NCI-H2081 treated with DMSO at 0.1 percent for 48 hours (cell line): ENCODE measurements at places on chromosomes 3 and 15.

DNA sequence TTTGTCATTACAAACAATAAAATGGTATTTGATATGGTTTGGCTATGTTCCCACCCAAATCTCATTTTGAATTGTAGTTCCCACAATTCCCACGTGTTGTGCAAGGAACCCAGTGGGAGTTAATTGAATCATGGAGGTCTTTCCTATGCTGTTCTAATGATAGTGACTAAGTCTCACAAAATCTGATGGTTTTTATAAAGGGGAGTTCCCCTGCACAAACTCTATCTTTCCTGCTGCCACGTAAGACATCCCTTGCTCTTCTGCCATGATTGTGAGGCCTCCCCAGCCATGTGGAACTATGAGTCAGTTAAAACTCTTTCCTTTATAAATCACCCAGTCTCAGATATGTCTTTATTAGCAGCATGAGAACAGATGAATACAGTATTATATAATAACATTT lies 15.4 kb upstream of the AADAC start:
- no peak for DNase-seq

GRCh38 chr3:133448478-133449122 lies 48.7 kb downstream of the BFSP2 start:
- DNase-seq: no peak

GRCh38 chr15:90751300-90751825 lies 34.2 kb downstream of the BLM start:
- DNase-seq: no peak

GRCh38 chr3:196388956-196389355 lies 43.3 kb downstream of the UBXN7 start:
- DNase-seq: no peak

GRCh38 chr3:187685948-187686347 lies 15.8 kb upstream of the SST start:
- no peak for DNase-seq

GRCh38 chr15:32222716-32223115 lies 180.4 kb downstream of the GOLGA8K start:
- no peak for DNase-seq

GRCh38 chr3:172320468-172320867 lies 127.8 kb downstream of the GHSR start:
- no peak for DNase-seq

GRCh38 chr3:99012051-99012450 lies 110.6 kb upstream of the DCBLD2 start:
- no peak for DNase-seq

DNA sequence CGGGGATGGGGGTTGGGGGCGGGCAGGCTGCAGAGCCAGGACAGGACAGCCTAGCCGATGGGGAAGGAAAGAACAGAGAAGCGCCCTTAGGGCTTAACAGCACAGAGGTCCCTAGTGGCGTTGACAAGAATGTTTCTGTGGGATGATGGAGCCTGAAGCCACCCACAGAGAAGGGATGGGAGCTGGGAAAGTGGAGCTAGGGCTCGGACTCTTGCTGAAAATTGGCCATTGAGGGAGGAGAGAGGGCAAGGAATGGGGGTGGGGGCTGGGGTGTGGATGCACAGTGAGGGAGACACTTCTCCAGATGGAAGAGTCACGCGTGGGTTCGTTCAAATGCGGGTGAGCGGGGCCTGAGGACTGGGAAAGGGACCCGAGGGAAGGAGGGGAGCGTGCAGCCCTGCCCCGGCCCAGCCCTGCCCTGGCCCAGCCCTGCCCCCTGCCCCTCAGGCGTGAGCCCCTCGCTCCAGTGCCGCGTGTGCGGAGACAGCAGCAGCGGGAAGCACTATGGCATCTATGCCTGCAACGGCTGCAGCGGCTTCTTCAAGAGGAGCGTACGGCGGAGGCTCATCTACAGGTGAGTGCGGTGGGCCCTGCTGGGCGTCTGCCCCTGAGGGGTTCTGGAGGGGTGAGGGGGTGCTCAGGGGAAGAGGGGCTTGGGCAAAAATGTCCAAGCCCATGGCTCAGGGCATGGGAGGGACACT lies 832 bp downstream of the NR2E3 start:
- DNase-seq: no peak

- no peak for DNase-seq
Observed at GRCh38 chr3:94709249-94709902, 646.5 kb downstream of the NSUN3 start.

- DNase-seq: peak; percentile 52
Observed at GRCh38 chr15:76336254-76337058, at the start of gene ISL2. ISL2 (plus strand) TSS chr15:76336773; CDS start chr15:76336884, 111 bp downstream.

DNA sequence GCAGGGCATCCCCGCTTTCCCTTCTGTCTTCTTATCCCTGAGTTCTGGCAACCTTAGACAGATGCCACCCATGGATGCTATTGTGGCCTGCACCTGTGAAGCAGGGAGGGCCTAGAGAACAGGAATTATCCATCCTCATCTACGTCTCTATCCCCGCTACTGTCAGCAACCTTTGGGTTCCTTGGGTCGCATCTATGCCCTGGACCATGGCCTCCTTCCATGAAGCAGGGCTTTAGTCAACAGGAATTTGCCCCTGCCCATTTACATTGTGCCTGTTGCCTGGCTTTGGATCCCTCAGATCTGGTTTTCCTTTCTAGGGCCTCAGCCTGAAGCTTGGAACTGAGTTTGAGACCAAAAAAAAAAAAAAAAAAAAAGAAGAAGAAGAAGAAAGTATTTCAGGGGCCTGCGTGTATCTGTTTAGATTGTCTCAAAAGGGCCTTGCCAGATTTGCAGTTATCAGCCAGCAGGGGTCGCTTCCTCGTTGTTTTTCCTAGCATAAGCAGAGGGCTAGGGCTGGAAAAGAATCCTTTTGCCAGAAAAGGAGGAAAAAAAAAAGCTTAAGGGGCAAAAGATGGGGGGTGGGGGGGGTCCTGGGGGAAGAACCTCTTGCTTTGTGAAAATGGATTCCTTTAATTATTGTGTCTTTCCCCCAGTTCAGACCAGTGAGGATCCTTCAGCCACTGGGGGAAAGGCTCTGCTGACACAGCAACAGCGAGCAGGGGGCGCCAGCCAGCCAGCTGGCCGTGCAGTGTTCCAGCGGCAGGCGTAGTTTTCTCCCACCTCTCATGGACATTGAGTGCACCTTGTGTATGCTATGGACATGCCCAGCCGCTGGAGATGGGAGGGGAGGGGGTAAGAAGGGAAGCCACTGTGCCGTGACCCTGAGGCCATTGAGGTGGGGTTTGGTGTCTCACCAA lies 65.7 kb upstream of the ALDH1L1 start:
- no peak for DNase-seq

DNA sequence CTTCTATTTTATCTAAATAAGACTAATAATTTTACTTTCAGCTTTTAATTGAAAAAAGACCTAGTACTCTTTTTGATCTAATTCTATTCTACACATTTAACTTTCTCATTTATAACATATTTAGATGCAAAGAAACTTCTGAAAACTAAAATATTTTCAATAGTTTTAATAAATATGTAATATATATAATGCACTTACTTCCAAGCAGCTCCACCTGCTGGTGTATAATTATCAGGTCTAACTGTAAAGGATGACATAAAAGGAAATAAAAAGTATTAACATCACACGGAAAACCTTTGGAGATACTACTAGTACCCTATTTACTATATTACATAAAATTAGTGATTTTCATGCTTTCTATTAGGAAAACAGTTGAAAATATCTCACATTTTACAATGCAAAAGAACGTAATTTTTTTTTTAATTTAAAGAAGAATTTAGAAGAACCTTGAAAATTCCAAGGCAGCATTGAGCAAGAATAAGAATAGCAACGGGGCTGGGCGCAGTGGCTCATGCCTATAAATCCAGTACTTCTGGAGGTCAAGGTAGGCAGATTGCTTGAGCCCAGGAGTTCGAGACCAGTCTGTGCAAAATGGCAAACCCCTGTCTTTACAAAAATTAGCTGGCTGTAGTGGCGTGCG lies 10.2 kb downstream of the PLSCR5 start:
- no peak for DNase-seq

GRCh38 chr3:126696701-126697267 lies 7.3 kb upstream of the CHCHD6 start:
- no peak for DNase-seq

DNA sequence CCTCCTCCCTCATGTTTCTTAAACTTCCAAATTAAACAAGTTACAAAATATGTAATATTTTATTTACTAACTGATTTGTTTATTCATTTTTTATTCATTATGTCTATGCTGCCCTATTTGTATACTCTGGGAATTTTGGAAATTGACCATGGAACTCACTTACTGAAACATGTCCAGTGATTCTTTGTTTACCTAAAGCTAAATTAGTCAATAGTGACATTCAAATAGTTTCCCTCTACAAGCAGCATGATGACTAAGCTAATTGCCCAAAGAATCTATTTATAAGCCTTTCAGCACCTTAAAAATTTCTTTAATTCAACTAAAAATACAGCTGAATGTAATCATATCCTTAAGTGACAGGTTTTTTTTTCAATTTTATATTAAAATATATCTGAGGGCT lies 437.7 kb downstream of the SI start:
- no peak for DNase-seq

DNA sequence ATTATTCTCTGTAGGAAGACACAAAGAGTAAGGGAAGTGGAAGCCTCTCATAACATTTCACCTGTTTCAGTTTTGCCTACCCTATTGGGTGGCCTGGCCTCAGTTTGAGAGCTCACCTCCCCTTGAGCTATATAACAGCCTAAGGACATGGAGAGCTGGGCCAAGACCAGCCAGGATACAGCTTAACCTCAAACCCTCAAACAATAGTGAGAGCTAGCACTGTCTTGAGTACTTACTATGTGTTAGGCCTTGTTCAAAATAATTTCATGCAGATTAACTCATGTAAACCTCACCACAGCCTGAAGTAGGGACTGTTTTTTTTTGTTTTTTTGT lies 15.0 kb upstream of the TBL1XR1 start:
- no peak for DNase-seq

DNA sequence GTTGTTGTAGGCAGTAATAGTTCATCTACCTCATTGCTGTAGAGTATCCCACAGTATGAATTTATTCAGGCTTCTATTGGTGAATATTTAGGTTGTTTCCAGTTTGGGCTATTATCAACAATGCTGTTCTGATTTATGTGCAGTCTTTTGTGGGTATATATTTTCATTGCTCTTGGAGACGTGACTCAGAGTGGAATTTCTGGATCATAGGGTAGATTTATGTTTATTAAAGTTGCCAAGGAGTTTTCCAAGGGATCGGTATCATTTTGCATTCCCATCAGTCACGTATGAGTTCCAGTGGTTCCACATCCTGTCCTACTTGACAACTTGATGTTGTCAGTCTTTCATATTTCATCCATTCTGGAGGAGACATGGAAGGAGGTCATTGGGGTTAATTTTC lies 8.4 kb upstream of the HRH1 start:
- DNase-seq: no peak

DNA sequence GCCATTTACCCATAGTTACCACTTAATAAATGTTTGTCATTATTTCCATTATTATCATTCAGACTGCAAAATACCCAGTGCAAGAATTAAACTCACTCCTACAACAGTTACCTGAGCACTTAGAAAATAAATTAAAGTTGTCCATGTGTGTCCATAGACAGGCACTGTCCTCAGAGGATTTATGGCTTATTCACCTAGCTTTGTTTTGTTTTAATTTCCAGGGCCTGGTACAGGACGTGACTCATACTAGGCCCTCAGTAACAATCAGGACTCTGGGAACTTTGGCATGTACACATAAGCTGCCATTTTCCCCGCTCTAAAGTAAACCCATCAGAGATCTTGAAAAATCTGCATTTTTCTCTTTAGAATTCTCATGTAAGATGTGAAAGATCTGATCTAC lies 458.5 kb upstream of the ARRDC4 start:
- DNase-seq: no peak

- no peak for DNase-seq
Observed at GRCh38 chr3:17632401-17633100, 109.9 kb downstream of the TBC1D5 start.

DNA sequence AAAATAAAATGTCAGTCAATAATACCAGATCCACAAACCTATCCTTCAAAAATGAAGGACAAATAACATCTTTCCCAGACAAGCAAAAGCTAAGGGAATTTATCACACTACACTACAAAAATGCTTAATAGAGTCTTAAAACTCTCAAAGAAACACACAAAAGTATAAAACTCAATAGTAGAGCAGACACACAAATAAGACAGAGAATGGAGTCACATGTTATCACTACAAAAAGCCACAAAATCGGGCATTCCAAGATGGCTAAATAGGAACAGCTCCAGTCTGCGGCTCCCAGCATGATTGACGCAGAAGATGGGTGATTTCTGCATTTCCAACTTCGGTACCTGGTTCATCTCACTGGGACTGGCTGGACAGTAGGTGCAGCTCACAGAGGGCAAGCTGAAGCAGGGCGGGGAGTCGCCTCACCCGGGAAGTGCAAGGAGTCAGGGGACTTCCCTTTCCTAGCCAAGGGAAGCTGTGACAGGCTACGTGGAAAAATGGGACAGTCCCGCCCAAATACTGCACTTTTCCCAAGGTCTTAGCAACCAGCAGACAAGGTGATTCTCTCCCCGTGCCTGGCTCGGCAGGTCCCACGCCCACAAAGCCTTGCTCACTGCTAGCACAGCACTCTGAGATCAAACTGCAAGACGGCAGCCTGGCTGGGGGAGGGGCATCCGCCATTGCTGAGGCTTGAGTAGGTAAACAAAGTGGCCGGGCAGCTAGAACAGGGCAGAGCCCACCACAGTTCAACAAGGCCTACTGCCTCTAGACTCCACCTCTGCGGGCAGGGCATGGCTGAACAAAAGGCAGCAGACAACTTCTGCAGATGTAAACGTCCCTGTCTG lies 46.3 kb downstream of the SENP7 start:
- no peak for DNase-seq
